ENCODE measurements at places on chromosomes 3 and 15. TPM values are rescaled to one million over a fixed set of nuclear protein-coding genes. Genes with fewer than 3 reads are reported as not detected.
A peak's percentile ranks its signal among the peaks of the same experiment; 100 is the strongest.

Gene PPP1R14D
- total RNA-seq = not detected

DNA sequence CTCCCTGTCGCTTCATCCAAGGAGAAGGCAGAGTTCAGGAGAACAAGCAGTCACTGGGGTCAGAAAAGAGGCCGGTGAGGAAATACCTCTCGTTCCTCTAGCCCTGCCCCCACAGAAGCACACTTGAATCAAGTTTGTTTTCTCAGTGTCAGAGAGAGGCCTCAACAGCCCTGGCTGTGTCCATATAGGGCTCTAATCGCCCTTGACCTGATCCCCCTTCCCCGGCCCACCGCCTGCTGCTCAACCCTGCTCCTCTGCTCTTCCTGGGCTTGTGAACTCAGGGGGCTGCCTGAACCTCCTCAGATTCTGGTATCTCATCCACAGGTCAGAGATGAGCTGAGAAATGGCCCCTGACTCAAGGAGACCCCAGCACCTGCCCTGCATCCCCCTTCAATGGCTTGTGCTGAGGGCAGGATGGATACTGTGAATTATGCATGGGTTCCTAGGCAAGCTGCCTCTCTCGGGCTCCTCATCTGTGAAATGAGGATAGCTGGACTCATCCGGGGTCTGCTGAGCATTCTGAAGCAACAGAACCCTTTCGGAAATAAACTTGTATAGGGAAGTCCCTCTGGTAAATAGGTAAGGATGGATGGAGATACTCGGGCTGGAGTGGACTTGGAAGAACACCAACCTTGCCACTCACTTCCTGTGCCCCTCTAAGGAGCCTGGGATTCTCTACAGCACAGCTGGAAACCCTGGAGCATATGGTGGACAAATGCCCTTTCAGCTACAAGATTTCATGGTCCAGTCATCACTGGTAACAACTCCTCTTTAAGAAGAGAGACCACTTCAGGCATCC lies 147.5 kb downstream of the STT3B start:
- no peaks in the 10 kb centered on the region for H3K27me3 ChIP-seq
- H3K27ac ChIP-seq = no peak overlapping the region
- no peaks in the 10 kb centered on the region for H3K36me3 ChIP-seq
- no peak overlapping the region for H3K4me3 ChIP-seq

DNA sequence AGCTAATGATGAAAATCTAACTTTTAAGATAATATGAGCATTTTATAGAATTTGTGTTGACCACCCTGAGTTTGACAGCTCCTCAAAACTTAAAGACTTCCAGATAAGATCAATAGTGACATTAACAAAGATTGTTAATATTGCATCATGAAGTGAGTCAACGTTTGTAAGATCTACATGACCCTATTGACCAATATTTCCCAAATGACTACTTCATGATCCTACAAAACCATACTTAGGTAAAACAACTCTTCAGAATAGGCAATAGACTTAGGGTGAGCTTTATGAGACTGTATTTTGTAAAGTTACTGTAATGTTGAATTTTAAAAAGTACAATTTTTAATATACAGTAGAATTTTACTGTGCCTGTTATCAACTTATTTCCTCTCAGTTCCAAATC lies 422.7 kb upstream of the ALCAM start:
- no peaks in the 10 kb centered on the region for H3K36me3 ChIP-seq
- H3K27ac ChIP-seq = no peak overlapping the region
- H3K4me3 ChIP-seq = no peak overlapping the region
- H3K4me1 ChIP-seq = no peaks in the 10 kb centered on the region

Gene SELENOT
- 88.6 TPM for total RNA-seq

Gene GJD2
- not detected for total RNA-seq

Gene STAC
- 0.27 TPM for total RNA-seq

DNA sequence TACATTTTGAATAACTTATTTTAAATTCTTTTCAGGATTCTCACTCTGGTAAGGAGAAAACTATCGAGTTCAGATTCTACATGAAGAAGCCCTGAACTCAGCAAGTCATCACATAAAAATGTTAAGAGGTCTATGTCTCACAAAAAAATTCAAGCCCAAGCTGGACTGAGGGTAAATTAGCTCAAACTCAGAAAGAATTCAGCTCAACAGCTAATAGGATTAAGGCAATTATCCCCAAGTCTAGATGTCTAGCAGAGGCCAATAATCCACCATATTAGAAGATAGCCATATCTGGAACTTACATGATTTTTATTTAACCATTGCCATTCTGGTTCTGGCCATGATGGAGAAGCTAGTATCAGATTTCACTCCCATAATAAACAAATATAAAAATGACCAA lies 909.7 kb downstream of the PLOD2 start:
- no peaks in the 10 kb centered on the region for H3K36me3 ChIP-seq
- H3K27ac ChIP-seq = no peak overlapping the region
- no peak for DNase-seq
- H3K4me3 ChIP-seq = no peak overlapping the region
- no peaks in the 10 kb centered on the region for H3K27me3 ChIP-seq

- no peak overlapping the region for H3K27ac ChIP-seq
- no peak overlapping the region for H3K4me3 ChIP-seq
- DNase-seq = no peak
- peaks cover 2% of the 10 kb centered on the region for H3K27me3 ChIP-seq
- no peaks in the 10 kb centered on the region for H3K4me1 ChIP-seq
- no peaks in the 10 kb centered on the region for H3K36me3 ChIP-seq
These were observed 222.6 kb upstream of the NR2F2 start for GRCh38 chr15:96107916-96108315.

DNA sequence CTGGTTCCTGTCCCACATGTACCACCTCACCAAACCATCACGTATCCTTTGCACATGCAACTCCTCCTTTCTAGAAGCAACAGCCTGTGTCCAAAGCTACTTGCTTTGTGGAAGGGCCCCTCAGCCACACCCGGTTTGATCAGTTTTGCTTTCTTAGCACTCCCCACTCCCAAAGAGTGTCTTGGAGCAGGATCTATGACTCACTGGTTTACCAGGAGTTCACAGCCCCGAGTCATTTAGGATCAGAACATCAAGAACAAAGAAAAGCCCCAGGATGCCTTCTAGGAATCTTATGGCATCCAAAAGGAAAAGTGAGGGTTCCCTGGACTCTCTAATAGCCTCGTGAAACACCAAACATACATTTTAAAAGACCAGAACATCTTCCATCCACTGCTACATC lies 50.7 kb upstream of the IGF1R start:
- H3K4me3 ChIP-seq = no peak overlapping the region
- no peaks in the 10 kb centered on the region for H3K27me3 ChIP-seq
- no peak for DNase-seq
- no peaks in the 10 kb centered on the region for H3K36me3 ChIP-seq
- peaks cover 17% of the 10 kb centered on the region for H3K4me1 ChIP-seq

- no peak overlapping the region for H3K4me3 ChIP-seq
- peaks cover 14% of the 10 kb centered on the region for H3K36me3 ChIP-seq
- H3K4me1 ChIP-seq = peaks cover 13% of the 10 kb centered on the region
These were observed 18.9 kb upstream of the EXOG start for GRCh38 chr3:38477057-38477820.

Gene RPN1
- total RNA-seq = 138 TPM

GRCh38 chr3:180306691-180307090 lies 270.0 kb upstream of the PEX5L start:
- no peak overlapping the region for H3K27ac ChIP-seq
- H3K27me3 ChIP-seq = peaks cover 3% of the 10 kb centered on the region
- DNase-seq = no peak
- H3K4me3 ChIP-seq = no peak overlapping the region

GRCh38 chr3:170962411-170962810 lies 54.0 kb upstream of the EIF5A2 start:
- DNase-seq = no peak
- peaks cover under 1% of the 10 kb centered on the region for H3K27me3 ChIP-seq
- no peak overlapping the region for H3K27ac ChIP-seq
- H3K4me1 ChIP-seq = no peaks in the 10 kb centered on the region

GRCh38 chr3:116392291-116392690 lies 53.0 kb downstream of the LSAMP start:
- no peak for DNase-seq
- no peaks in the 10 kb centered on the region for H3K4me1 ChIP-seq
- H3K4me3 ChIP-seq = no peak overlapping the region
- no peaks in the 10 kb centered on the region for H3K36me3 ChIP-seq

- no peak for DNase-seq
- no peak overlapping the region for H3K4me3 ChIP-seq
These were observed 50.7 kb downstream of the FAM43A start for GRCh38 chr3:194736277-194736895.

GRCh38 chr15:32873284-32874114 lies 155.7 kb downstream of the GREM1 start:
- no peak overlapping the region for H3K4me3 ChIP-seq
- no peak overlapping the region for H3K27ac ChIP-seq
- no peaks in the 10 kb centered on the region for H3K4me1 ChIP-seq

DNA sequence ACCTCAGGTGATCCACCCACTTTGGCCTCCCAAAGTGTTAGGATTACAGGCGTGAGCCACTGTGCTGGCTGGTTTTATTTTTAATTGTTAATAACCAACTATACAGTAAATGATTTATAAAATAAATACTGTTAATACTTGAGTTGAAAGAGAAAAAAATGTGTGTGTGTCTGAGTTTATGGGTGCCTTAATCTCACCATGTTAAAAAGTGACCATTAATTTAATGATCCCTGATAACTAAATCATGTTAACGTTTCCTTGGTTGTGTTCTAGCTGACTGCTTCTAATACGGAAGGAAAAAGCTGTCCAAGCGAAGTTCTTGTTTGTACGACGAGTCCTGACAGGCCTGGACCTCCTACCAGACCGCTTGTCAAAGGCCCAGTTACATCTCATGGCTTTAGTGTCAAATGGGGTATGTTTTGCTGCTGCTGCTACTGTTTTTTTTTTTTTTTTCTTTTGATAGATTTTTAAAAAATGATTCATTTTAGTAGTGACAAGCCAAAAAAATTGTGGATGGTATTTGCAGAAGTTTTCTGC lies 113.5 kb downstream of the GHSR start:
- no peaks in the 10 kb centered on the region for H3K27me3 ChIP-seq
- H3K4me3 ChIP-seq = no peak overlapping the region
- H3K36me3 ChIP-seq = peaks cover 7% of the 10 kb centered on the region

Gene PLXND1
- 4.6 TPM for total RNA-seq

DNA sequence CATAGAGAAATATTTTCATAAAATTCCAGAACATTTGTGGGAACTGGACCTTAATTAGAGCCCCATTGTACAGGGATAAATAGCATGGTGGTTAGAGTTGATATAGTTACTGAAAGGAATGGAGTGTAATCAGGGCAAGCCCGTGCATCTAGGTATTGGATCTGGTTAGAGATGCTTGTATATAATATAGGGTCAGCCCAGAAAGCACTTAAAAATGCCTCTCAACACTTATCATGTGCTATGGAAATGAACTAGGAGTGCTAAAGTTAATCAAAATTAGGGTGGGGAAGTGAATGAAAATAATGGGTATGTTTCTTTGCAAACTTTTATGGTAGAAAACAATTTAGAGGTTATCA lies 308.3 kb upstream of the NR2E3 start:
- H3K36me3 ChIP-seq = no peaks in the 10 kb centered on the region
- H3K4me1 ChIP-seq = no peaks in the 10 kb centered on the region
- H3K4me3 ChIP-seq = no peak overlapping the region
- DNase-seq = no peak
- no peak overlapping the region for H3K27ac ChIP-seq
- peaks cover 33% of the 10 kb centered on the region for H3K27me3 ChIP-seq

Gene CYP1A2
- not detected for total RNA-seq

DNA sequence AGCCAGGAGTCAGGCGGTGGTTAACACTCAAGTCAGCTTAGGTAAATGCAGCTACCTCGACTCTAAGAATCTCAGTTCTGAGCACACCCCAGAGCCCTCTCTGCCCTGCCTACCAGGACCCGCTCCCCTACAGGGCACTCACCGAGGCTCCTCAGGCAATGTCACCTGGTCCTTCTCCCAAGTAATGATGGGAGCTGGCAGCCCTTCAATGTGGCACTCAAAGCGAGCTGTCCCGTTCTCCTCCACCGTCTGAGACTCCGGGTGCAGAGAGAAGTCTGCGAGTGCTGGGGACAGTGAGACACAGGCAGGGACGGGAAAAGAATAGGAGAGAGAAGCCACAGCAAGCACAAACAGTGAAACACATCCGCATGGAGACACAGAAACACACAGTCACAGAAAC lies 12.7 kb downstream of the IGDCC4 start:
- H3K4me1 ChIP-seq = peaks cover 3% of the 10 kb centered on the region
- H3K4me3 ChIP-seq = no peak overlapping the region
- no peaks in the 10 kb centered on the region for H3K36me3 ChIP-seq
- peaks cover 9% of the 10 kb centered on the region for H3K27me3 ChIP-seq
- H3K27ac ChIP-seq = no peak overlapping the region

Gene GP5
- total RNA-seq = 0.39 TPM

DNA sequence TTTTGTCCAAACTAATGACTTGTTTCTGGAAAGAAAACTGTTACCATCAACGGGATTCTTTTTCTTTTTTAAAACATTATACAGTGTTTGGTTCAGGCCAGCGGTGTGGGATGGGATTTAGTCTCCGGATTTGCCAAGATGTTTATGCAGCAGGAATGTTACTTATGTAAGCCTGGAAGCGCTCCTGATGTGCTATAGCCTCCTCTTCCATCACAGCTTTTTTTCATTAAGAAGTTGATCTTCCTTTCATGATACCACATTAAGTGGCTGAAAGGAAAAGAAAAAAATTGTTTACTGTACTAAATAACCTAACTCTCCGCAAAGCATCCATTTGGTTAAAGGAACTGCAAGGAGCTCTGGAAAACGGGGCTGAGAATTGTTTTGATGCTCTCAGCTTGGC lies 120.5 kb upstream of the ALDH1A3 start:
- no peak for DNase-seq
- no peaks in the 10 kb centered on the region for H3K4me1 ChIP-seq
- no peak overlapping the region for H3K27ac ChIP-seq
- no peaks in the 10 kb centered on the region for H3K36me3 ChIP-seq
- H3K4me3 ChIP-seq = no peak overlapping the region
- H3K27me3 ChIP-seq = peaks cover 26% of the 10 kb centered on the region

DNA sequence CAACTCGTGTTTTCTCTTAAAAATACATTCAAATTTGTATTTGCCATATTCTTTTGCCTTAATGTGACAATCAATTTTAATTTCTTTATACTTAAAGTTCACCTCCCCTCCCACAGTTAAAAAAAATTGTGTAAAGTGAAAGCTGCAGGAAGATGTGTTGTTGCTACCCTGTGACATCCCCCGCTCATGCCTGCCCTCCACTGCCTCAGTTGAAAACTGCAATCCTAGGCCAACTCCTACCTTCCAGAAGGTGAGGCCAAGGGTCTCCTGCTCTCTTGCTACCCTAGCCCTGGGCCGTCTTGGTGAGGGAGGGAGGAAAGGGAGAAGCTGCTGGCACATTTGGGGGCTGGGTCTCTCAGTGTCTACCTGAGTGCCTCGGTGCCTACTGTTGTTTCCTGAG lies 57.0 kb upstream of the CMTM7 start:
- peak; percentile 80 for DNase-seq
- no peak overlapping the region for H3K4me3 ChIP-seq
- no peaks in the 10 kb centered on the region for H3K27me3 ChIP-seq
- peak overlapping the region; percentile 48 for H3K27ac ChIP-seq
